Glutamatergic neuron (in vitro differentiated cells): ENCODE measurements at places on chromosomes 5 and 9.

- DNase-seq: no peak
Observed at GRCh38 chr5:172835290-172835993, 1.4 kb downstream of the ERGIC1 start.

DNA sequence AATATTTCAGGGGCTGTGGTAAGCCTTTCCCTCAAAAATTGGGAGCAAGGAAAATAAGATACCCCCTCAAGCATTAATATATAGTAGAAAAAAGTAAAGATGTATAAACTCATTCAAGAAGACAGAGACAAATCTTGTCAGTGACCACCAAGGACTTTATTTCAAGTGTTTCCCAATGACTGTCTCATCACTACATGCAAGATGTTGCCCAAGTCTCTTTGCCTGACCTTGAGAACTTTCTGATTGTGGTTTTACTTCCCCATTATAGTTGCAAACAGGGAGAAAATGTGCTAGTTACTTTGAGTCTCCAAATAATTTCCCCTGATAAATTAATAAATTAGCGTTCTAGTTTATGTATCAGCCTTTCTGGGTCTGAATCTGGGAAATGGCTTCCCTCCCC, 4.0 kb upstream of the SLC46A2 start:
- no peak for DNase-seq

DNA sequence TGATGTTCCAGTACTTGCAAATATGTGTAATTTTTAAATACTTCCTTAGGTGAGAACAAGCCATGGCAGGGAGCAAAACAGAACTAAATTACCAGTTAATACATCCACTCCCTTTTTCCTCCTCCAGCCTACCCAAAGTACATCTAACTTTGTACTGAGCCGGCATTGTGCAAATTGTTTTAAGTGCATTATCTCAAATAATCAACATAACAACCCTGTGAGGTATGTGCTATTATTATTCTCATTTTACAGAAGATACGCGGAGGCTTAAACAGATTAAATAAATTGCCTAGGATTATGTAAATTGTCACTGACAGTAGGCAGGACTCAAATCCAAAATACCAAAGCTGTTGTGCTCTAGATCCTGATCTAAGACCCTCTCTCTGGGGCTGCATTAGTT, 55.5 kb upstream of the KLF4 start:
- DNase-seq: no peak

DNA sequence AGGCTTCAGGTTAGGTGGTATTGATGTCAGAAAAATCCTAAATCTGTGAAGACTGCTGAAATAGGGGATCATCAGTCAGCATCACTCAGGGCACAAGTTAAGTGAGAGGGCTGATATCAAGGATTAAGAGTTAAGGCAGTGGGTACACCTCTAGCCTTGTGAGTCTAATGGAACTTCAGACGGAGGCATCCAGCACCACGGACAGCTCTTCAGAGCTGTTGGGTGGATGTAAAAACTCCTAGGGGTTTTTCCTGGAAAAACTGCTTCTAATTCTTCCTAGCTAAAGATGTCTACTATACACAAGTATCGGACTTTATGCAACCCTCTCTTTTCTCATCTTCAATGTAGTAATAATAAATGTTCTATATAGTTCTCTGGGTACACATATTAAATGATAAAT, 165.9 kb downstream of the SH3GL2 start:
- no peak for DNase-seq

GRCh38 chr9:128724744-128725211, 851 bp upstream of the ZDHHC12 start:
- peak; percentile 73 for DNase-seq

- no peak for DNase-seq
Observed at GRCh38 chr9:131622523-131622922, 77.2 kb downstream of the PRRT1B start.

GRCh38 chr9:123642291-123643278, 286.6 kb downstream of the CRB2 start:
- no peak for DNase-seq

GRCh38 chr5:139149477-139150199, 48.5 kb downstream of the SIL1 start:
- no peak for DNase-seq

DNA sequence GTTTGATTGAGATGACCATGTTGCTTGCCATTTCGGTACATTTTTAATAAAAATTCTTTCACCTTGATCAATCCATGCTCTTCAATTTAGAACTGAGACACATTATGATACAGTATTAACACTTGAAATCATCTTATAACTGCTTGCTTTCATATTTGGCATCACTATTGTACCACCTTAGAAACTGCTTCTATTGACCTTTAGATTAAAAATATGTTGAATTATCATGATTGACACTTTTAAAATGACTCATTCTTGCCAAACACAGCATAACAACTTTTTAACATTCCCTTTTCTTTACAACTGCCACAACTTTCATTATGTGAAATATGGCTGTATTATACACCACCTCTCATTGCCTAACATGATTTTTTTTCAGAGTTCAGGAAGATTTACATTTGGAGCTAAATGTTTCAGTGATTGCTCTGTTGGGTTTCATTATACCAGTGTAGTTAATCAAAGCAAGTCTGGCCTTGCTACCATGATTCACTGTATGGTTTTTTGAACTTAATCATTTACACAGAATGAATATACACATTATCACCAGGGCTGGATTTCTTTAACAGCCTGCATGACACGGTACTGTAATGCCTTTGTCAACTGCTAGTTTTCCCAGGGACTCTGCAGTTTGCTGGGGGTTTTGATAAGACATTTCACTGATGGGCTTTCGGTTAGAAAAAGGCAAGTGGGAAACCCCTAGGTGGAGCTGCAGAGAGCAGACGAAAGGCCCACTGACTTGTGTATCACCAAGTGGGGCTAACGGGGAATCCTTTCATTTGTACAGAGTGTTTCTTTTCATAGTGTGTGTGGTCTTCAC, 93.6 kb upstream of the TLE4 start:
- peak; percentile 31 for DNase-seq

DNA sequence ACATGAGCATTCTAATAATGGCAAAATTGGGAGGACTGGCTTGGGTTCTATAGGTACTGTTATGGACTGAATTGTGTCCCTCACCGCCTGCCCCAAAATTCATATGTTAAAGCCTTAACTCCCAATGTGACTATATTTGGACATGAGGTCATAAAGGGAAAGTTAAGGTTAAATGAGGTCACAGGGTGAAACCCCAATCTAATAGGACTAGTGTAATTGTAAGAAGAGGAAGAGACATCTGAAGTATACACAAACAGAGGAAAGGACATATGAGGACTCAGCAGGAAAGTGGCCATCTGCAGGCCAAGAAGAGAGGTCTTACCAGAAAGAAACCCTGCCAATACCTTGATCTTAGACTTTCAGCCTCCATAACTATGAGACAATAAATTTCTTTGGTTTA, 23.1 kb downstream of the RNF180 start:
- no peak for DNase-seq

- DNase-seq: no peak
Observed at GRCh38 chr5:68000805-68001204, 214.8 kb upstream of the PIK3R1 start.
